Sigmoid colon (tissue), 7 donors: ENCODE measurements at places on chromosomes 13 and 19.
A peak's percentile ranks its signal among the peaks of the same experiment; 100 is the strongest.

DNA sequence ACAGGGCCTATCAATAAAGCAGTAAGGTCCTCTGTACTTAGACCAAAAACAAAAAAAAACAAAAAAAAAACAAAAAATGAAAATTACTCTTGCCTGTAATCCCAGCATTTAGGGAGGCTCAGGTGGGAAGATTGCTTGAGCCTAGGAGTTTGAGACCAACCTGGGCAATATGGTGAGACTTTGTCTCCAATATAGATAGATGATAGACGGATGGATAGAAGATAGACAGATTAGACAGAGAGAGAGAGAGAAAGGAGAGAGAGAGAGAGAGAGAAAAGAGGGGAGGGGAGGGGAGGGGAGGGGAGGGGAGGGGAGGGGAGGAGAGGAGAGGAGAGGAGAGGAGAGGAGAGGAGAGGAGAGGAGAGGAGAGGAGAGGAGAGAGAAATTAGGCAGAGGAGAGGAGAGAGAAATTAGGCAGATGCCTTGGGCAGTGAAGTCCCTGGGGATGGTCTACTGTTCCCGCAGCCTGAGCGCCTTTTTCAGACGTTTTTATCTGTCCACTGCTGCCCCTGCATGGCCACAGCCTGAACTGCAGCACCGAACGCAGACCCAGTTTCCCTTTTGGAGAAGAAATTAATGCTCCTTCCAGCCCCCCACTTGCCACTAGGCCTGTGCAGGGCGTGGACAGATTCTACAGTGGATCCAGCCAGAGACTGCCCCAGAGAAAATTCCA, 9.8 kb upstream of the ZNF627 start:
- peak; percentile 86 for DNase-seq

DNA sequence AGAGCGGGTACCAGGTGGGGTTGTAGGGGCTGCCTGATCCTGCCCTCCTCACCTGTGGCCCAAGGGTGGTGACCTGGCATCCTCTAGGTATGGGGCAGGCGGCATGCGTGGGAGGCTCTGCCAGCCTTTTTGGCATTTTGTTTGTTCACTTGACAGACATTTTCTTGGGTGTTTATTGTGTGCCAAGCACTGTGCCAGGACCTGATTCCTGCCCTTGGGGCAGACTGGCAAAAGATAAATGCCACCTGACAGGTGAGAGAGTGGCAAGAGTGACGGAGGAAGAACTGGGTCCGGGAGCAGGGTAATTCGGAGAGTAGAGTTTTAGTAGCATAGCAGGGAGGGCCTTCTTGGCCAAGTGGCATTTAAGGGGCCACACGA, 6.0 kb downstream of the RAB11B start:
- no peak for DNase-seq

- DNase-seq: no peak
Measured at GRCh38 chr13:66301006-66301405, 929.1 kb downstream of the PCDH9 start.

DNA sequence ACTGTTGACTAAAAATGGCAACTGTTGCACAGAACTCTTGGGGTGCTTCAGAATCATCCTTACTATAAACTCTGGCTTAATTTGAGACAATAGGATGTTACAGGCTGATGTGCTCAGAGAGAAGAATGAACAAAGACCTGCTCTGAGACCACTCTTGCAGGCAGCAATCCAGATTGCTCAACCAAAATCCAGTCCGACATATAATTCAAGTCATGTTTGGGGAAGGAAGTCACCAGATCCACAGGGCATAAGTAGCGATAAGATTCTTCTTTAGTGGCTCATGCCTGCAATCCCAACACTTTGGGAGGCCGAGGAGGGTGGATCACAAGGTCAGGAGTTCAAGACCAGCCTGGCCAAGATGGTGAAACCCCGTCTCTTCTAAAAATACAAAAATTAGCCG, 20.6 kb downstream of the MTMR6 start:
- no peak for DNase-seq

- no peak for DNase-seq
Measured at GRCh38 chr13:103354171-103354570, 288.0 kb upstream of the SLC10A2 start.

- DNase-seq: no peak
Measured at GRCh38 chr13:91312324-91312723, 35.2 kb upstream of the MIR17HG start.

GRCh38 chr19:19321141-19321577, 530 bp downstream of the MAU2 start:
- DNase-seq: no peak

GRCh38 chr13:108551674-108552073, 77.7 kb upstream of the MYO16 start:
- no peak for DNase-seq

- peak; percentile 76 for DNase-seq
Measured at GRCh38 chr19:57708641-57709361, at the start of gene ZNF154. Gene ZNF154, minus strand, starts transcription at chr19:57709204. Its CDS starts 233 bp downstream, at chr19:57708971.

GRCh38 chr13:25167382-25168174, 4.5 kb downstream of the AMER2 start:
- DNase-seq: no peak

- DNase-seq: no peak
Measured at GRCh38 chr13:46124967-46125933, 20.4 kb upstream of the CPB2 start.

GRCh38 chr13:110297766-110298504, 9.0 kb downstream of the COL4A1 start:
- no peak for DNase-seq

DNA sequence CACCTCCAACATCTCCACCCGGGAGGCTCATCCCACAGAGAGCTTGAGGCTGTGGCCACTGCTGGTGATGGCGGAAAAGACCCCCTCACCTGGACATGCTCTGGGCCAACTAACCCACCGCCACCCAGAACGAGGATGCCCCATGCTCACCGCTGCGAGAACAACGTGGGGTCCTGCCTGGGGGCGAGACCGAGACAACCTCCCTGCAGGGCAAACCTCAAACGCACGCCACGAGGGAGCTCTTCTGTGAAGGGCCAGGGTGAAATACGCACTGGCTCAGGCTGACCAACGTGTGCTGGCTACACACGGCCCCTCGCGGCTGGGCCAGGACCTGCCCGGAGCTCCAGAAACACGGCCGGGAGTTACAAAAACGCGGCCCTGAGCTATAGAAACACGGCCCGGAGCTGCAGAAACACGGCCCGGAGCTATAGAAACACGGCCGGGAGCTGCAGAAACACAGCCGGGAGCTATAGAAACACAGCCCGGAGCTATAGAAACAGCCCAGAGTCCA, 19.0 kb upstream of the PLPP2 start:
- DNase-seq: peak; percentile 59

DNA sequence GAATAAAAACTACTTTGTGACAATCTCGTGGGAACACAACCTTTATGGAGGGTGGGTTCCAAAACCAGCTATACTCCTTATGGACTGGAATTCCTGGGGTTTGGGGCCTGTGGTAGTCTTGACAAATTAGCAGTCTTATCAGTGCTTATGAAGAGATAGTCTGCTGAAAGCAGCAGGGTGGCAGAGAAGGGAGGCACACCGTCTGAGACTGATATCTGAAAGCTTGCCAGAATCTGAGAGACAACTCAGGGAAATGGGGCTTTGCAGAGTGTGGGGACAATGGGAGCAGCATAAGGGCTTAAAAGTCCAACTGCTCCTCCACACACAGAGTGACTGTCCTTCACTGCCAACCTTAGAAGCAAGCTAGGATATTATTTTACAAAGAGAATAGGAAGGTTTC, 95.9 kb downstream of the UGGT2 start:
- no peak for DNase-seq

DNA sequence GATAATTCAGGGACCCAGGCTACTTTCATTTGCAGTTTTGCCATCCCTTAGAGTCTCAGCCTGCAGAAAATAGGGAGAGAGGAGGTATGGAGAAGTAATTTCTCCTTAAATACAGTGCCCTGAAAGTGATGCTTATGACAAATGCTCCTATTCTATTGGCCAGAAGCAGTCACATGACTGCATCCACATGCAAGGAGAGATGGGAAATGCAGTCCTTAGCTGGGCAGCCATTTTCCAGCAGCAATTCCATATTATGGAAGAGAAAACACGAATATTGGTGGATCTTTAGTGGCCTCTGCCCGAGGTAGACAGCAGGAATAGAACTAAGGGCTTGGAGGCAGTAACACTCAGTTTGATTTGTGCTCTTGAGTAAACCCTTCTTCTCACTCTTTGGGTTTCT, 39.4 kb downstream of the VAV1 start:
- no peak for DNase-seq

GRCh38 chr19:795073-795611, 2.1 kb upstream of the PTBP1 start:
- DNase-seq: no peak
